ENCODE measurements at places on chromosomes 2 and 18.

GRCh38 chr2:159904959-159905305 lies 106.9 kb upstream of the CD302 start:
- DNase-seq: no peak

- DNase-seq: no peak
Measured at GRCh38 chr2:31962757-31963361, 47.9 kb downstream of the MEMO1 start.

DNA sequence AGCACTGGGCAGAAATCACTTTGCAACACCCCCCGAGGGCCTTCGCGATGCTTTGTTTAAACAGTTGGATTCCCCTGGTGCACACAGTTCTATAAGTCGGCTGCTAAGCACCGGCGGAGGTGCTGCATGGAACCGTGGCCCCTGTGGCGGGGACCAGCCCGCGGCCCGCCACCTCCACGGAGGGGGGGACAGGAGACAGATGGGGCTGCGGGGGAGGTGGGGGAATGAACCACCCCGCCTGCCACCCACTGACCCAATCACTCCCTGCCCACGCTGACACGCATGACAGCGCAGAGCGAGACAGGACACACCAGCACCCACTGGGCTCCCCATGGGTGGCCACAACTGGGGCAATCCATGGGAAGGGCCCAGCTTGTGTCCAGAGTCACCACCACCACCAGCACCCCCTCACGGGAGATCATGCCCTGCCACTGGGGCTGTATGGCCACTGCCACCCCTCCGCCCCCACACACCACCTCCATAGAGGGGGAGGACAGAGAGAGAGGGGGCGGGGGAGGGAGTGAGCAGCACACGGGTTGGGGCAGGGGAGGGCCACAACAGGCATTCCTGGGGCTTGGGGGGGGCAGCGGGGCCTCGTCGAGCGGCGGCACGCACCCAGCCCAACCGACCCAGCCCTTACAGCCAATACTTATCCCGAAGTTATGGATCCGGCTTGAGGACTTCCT lies 118.3 kb upstream of the ANKRD30BL start:
- no peak for DNase-seq

- no peak for DNase-seq
Measured at GRCh38 chr18:46562674-46563192, 94.3 kb downstream of the LOXHD1 start.

DNA sequence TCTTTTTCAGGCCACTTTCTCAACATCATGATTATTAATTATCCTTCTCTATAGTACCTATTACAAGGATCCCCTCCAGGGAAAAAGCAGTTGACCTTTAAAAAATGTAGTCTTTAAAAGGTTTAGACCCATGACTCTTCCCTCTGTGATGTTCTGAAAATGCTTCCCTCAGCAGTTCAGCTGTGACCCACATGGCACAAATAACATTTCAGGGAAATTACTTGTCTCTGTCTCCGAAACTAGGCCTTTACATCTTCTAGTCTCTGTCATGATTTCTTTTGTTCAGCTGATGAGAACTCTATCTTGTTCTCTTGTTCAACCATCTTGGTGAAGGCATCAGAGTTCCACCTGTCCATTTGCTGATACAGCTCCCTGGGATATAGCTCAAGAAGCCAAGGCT lies 28.3 kb downstream of the LGALSL start:
- DNase-seq: no peak

DNA sequence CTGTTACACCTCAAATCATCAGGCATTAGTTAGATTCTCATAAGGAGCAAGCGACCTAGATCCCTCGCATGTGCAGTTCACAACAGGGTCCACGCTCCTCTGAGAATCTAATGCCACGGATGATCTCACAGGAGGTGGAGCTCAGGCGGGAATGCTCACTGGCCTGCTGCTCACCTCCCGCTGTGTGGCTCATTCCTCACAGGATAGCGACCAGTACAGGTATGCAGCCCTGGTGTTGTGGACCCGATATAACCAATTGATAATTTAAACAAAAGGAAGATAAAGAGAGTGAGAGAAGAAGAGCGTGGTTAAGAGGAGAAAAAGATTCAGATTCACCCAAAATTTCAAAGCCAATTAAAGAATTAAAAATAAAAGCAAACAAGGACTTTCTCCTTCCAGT lies 20.8 kb downstream of the TLK1 start:
- no peak for DNase-seq

DNA sequence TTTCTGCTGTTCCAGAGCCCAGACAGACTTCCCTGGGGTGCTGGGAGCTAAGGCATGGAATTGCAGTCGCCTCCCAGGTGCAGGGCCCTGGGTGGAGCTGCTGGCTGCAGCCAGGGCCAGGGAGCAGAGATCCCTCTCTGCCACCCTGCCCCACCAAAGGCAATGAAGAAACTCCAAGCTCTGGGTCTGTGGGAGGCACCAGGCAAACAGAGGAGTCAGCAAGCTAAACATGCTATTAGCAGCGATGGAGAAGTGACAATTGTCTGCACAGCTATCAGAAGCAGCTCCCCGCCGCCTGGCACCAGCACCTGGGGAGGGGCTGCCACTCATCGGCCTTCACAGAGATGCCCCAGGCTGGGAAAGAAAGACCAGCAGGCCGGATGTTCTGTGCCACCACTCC lies 28.0 kb upstream of the COX5B start:
- no peak for DNase-seq

DNA sequence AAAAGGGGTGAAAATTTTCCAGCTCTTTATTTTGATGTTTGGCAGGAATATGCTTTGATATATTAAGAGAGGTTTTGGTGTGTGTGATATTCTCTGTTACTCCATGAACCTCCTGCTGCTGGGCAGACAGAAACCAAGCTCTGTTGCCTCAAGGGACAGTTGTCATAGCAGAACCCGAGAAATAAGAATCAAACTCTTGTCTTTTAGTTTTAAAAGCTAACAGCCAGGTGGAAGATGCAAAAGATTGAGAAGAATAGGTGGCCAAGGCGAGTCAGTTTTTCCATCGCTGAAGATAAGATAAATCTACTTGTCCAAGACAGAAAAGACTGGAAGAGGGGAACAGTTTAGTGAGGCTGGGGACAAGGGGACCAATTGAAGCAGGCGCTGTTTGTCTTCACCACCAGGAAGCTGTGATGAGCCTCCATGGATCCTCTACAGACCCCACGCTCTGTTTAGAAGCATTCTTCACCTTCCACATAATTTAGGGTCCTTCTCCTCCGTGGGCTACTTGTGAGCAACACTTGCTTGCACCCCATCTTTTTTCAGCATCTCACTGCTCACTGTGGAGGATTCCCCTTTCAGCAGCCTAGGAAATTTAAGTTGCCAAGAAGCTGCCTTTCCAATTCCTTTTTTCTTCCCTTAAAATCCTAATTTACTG lies 23.9 kb downstream of the PMAIP1 start:
- no peak for DNase-seq

GRCh38 chr2:25274868-25275574 lies 66.7 kb downstream of the DNMT3A start:
- DNase-seq: no peak

DNA sequence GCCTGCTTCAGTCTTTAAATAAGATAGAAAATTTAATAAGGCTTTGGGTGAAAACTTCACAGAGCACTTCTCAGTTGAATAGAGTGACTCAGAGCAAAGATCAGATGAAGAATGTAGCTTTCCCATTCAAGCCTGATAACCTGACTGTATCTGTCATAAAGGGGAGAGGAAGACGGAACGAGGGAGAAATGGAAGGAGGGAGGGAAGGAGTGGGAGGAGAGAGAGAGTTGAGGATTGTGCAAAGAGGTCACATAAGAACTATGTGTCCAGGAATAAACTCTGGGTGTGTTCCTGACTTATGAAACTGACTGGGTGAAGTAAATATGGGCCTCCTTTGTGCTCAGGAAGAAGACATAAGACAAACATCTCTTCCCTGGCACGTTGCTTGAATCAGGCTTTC lies 385.5 kb downstream of the LPIN1 start:
- no peak for DNase-seq

DNA sequence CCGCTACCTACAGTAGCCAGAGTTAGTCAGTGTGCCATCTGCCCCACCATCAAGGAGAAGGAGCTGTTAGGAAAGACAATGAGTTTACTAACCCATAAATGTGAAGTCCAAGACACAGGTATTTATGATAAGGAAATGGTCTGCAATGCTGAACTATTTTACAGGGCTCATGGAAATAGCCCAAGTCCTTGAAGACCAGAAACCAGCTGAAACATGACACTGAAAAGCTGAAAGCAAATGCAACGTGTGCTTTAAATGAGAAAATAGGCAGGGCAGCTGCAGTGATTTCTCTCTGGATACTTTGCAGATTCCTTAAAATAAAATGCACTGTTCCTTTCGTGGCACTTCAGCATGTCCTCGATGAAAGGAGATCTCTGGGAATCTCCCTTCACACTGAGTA lies 256.4 kb upstream of the TCF4 start:
- DNase-seq: no peak

DNA sequence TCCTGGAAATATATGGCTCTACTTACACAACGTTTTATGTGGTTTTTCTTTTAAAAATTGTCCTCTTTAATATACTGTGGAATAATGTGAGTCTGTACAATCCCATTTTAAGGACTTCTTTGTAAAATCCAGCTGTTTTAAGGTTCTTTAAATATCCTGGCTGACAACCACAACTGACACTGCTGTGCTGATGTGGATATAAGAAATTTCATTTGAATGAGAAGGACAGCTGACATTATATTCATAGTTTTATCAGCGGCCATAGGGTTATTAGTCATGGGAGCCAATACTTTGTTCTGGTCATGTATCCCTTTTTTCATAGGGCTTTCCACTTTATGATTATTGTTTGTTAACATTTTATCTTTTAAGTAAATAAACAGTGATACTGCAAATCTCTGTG lies 169.5 kb downstream of the CAMKMT start:
- no peak for DNase-seq

GRCh38 chr2:16890081-16890480 lies 224.4 kb upstream of the CYRIA start:
- DNase-seq: no peak

DNA sequence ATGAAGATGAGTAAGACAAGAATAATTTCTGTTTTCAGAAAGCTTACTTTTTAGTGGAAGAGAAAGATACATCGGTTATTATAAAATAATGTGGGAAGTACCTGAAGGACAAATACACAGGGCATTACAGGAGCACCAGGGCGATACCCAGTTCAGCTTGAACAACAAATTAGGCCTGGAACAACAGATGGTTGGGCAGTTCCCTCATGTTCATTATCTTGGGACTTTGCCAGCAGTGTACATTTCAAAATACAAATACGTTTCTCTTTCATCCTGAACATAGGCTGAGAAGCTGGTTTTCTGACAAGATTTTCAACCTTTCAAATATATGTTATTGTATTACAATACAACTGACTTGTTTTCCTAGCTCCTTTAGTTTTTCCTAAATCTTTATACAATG lies 79.6 kb downstream of the TGIF1 start:
- no peak for DNase-seq

DNA sequence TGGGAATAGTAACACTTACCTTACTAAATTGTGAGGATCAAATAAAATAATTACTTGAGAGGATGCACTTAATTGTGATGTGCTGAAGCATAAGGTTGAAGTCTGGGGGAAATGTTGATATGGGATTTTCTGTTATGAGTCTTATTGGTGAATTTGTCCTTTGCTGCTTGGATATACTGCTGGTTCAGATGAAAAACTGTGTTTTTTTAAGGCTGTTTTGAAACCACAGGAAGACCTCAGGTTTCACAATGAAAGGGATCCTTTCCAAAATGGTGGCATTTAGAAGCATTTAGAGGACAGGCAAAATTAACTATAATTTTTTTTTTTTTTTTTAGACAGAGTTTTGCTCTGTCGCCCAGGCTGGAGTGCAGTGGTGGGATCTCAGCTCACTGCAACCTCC lies 34.9 kb downstream of the SPATS2L start:
- no peak for DNase-seq

- no peak for DNase-seq
Measured at GRCh38 chr2:219058541-219059374, 2.0 kb downstream of the IHH start.

- DNase-seq: peak; percentile 65
Measured at GRCh38 chr18:77132369-77133050, at the start of gene MBP. MBP (minus strand) TSS chr18:77132783; CDS start chr18:77105261, 27,522 bp downstream.

- DNase-seq: no peak
Measured at GRCh38 chr2:863732-864450, 86.8 kb upstream of the SNTG2 start.

DNA sequence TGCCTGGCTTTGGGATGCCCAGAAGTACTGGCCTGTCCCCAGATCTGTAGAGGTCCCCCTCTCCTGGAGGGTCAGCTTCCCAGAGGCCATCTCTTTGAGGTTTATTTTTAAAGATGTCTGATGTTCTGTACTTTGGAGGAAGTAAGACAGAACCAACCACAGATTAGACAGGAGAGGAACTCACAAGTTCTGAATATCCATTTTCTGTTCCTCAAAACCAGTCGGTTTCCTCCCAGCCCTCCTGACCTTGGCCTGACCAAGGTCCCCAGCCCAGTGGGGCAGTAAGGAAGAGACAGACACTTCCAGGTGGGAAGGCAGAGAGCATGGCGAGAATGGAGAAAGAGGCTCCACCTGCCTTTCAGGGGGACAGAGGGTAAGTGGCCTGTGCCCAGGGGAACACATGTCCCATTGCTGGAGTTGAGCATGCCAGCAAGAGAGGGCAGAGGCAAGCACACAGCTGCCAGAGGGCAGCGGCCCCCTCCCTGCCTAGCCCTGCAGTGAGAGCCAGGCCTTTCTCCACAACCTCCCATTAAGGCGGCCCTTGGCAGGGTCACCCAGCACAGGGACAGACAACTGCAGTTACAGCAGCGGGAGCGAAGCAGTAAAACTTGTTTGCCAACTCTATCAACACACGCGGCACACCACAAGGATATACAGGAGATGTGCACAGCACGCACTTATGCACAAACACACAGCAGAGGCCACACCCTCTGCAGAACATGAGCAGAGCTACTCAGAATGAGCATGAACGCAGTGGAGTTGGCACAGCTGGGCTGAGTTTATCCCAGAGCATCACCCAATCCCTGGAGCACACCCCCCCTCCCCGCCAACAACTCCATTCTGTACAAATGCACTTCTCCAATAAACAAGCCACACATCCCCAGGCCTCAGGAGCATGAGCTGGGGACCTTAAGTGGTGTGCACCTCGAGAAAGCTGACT lies 18.5 kb upstream of the SEMA4C start:
- DNase-seq: no peak

- peak; percentile 19 for DNase-seq
Measured at GRCh38 chr2:121085801-121086200, 199.2 kb downstream of the TFCP2L1 start.

Data from NCI-H2107 (cell line).